CD4-positive, alpha-beta T cell treated with Interleukin-4 for 1 hour (primary cell): ENCODE measurements at places on chromosomes 13 and 19.
A peak's percentile ranks its signal among the peaks of the same experiment; 100 is the strongest.

DNA sequence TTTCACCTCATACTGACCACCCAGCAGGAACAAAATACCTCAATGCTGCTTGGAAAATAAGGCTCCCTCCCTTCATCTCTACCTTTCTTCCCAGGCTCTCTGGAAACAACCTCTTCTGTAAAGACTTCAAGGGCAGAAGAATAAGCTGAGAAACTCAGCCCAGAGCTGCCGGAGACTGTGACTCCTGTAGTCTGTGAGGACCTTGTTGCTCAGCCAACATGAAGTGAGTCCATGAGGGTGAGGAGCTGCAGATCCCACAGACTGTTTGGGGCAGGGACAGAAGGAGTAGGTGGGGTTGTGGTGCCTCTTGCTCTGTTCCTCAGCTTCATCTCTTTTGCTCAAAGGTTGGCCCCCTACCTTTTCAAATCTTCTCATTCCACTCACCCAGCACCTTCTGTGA, 7.8 kb downstream of the LILRA5 start:
- no peak for DNase-seq

GRCh38 chr19:30391554-30392551, 19.7 kb downstream of the ZNF536 start:
- DNase-seq: no peak

DNA sequence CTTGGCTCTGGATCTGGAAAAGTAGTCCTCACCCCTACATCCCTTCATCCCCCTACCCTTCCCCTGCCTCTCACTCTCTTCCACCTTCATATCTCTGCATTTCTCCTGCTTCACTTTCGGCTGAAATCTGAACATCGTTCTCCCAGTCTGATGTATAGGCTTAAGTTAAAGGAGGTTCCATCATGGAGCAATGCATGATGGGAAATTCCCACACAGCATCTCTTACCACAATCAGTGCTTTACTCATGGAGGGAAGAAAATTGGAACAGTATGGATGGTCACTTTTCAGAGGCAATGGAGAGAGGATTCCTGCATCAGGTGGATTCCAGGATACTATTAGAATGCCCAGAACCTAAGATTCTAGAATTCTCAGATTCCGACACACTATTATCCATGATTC, 6.1 kb upstream of the KLK8 start:
- no peak for DNase-seq

DNA sequence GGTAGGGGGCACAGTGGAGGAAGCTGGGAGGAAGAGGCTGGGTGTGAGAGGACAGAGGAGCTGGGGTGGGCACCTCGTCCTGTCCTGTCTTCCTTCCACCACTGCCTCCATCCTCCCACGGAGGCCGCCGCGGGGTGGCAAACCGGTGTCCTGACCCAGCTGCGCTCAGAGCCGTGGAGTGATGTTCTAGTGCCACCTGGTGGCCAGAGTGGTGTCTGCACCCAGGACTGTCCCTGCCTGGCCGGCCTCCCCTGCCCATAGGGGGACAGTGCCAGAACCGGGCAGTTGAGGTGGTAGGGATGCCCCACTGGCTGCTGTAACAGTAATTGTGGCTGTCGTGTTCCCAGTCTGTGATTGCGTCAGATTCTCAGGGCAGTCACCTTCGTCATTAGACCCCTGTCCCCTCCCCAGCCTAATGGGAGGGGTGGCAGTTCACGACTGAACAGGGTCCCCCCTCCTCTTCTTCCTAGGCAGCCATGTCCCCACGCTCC, 11.1 kb upstream of the ARRDC2 start:
- DNase-seq: peak; percentile 87

DNA sequence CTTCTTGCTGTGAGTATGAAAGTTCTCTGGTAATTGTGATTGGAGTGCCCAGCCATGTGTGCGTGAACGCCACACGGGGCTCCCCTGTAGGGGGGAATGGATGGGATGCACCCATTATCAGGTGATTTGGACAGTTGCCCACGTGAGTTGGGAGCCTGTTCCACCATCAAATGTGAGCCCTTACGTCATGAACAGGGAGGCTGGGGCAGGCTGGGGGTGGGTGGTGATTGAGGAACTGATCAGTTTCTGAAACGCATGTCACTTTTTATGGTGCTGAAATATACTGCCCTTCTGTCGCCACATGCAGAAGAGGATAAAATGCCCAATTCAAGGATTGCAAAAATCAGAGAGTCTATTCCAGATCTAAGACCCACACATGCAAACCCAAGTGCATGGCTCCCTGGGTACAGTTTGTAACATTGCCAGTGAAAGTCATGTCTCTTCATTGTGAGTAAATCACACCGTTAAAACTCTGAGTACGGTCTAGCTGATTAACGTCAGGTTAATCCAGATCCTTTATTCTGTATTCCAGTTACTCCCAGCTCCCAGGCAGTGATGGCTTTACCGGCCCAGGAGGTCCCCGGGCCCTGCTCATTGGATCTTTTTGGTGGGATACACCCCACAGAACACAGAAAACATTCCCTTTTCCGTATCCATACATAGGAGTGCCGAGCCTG, 90.2 kb downstream of the RAB20 start:
- no peak for DNase-seq

GRCh38 chr19:38281811-38282566, 17.6 kb downstream of the SPINT2 start:
- no peak for DNase-seq

DNA sequence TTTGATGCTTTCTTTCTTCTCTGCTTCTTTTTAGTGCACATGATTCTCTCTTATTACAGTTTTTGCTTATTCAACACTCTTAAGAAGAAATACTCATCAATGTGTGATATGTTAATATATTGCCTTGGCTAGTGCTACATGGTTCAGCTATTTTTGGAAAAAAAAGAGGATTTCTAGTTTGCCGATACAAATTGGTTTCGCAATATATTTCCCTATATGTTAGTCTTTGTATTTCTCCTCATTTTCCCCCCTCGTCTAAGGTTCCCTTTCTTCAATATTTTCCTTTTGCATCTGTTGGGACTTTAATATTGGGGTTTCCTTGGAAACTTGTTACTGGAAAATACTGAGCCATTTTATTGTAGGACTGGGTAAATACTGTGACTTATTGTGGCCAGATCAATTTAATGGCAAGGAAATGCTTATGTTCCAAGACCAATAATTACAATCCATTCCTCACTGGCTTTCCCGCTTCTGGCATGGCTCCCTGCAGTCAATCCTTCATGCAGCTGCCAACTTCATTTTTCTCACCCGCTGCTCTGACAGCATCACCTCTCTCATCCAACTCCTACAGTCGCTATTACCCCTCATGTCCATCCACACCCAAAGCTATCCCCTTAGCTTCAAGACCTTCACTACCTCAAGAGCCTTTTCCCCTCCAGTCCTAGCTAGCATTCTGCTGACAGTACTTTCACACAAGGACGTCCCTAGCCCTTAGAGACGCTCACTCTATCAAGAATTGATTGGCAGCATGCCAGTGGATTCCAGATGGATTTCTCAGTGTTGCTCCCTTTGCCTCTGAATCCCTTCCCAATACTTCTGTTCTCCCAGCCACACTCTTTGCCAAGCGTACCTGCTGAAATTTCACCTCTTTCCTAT, 280.1 kb upstream of the TMTC4 start:
- DNase-seq: no peak

DNA sequence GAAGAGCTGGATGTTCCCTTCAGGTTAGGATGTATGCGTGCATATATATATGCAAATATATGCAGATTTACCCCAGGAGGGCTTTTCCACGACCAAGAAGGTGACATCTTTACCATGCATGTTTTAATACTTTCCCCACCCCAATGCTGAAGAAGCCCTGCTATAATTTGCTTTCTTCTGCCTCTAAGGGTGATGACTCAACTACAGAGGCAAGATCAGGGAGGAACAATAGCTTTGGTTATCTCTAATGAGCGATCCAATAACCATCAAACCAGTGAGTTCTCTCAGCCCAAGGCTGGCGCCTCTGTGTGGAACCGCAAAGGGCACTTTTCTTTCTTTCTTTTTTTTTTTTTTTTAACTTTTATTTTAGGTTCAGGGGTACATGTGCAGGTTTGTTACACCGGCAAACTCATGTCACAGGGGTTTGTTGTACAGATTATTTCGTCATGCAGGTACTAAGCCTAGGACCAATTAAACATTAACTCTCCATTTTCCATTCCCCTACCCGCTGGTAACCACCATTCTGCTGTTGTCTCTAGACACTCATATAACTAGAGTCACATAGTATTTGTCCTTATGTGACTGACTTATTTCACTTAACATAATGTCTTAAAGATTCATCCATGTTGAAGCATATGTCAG, 25.7 kb upstream of the UBE2L5 start:
- DNase-seq: peak; percentile 30
